ENCODE measurements at places on chromosomes 7 and 10.
A peak's percentile ranks its signal among the peaks of the same experiment; 100 is the strongest.

GRCh38 chr10:29443745-29444523 lies 155.1 kb downstream of the LYZL1 start:
- peak; percentile 25 for DNase-seq

- no peak for DNase-seq
These were observed 287.9 kb upstream of the KLF14 start for GRCh38 chr7:131021902-131022301.

DNA sequence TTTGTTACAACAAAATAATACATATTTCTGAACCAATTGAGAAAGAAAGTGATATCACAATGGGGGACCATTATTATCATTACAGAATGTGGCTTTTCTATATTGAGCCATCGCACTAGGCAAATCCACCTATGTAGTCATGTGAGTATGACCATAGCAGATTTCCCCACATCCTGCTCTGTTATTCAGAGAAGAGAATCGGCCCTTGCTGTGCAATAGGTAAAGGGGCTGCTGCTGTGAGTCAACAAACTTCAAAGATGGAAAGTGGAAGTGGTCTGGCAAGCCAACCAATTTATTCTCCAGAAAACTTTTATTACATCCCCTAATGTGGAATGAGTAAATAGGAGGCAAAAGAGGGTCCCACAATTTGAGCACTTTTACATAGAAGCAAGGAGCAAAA lies 573.4 kb downstream of the ETV1 start:
- DNase-seq = peak; percentile 15

DNA sequence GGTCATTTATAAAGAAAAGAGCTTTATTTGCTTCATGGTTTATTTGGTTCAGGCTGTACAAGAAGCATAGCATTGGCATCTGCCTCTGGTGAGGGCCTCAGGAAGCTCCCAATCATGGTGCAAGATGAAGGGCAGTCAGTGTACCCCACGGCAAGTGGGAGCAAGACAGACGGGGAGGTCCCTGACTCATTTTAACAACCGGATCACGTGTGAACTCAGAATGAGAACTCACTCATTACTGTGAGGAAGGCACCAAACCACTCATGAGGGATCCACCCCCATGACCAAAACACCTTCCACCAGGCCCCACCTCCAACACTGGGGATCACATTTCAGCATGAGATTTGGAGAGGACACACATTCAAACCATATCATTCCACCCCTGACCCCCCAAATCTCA lies 15.7 kb upstream of the CRYGN start:
- DNase-seq = no peak

GRCh38 chr10:102401735-102402511 lies 6.4 kb downstream of the NFKB2 start:
- no peak for DNase-seq

DNA sequence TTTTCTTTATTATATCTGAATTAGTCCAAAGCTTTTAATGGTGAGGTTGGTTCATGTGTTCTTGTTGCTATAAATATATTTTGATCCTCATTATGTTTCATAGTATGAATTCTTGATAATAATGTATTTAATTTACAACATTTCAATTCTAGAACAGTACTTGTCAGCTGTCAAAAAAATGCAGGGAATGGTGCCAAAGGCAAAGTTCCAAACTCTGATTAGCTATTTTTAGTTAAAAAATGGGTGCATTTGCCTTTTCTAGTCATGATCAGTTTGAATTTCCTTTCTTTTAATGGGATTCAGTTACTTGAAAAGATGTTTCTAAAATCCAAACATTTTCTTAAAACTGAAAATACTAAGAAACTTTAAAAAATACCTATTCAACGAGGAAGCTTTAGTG lies 49.6 kb downstream of the ANKIB1 start:
- no peak for DNase-seq

- peak; percentile 48 for DNase-seq
These were observed 28.9 kb downstream of the LRRC27 start for GRCh38 chr10:132360766-132361447.

DNA sequence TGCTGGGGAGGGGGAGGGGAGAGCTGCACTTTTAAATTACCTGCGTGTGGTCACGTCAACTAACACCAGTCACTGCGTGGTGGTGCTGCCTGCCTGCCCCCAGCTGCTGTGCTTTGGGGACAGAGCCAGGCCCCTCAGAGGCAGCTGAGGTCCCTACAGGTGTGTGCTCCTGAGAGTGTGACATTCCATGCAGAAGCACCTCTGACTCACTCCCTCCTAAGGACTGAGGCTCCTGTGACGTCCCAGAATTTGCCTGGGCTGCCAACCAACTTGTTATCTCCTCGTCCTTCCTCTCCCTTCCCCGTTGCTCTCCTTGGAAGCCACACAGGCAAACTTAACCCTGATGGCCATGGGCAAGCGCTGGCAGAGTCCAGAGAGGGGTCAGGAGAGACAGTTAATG lies 563.0 kb downstream of the PARD3 start:
- no peak for DNase-seq

DNA sequence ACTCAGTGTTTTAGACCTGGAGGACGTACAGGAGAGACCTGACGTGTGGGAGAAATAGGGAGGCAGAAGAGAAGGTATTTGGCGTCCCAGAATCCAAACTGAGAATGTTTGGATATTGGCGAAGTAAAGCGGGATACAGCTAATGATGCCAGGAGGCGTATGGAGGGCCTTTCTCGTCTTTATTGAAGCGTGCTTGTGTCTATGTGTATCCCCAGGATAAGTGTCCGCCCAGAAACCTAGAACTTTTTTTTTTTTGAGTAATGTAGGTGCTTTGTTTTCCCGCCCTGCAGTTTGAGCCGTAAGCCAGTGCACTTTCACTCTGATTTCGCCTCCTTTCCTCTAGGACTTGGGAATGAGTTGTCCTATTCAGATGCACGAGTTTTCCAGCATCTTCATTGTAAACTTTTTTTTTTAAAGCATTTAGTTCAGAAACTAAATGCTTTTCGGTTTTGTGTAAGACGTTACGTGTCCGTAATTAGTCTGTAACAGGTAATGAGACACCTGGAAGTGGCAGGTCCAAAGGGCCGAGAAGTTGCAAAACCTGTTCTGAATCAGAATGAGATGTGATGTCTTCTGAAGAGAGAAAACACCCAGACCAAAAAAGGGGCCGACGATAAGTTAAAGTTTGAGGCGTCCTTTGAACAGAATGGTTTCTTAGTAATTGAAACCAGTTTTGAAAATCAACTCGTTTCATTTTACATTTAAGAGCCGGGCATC lies 746 bp downstream of the ARL5B start:
- no peak for DNase-seq

DNA sequence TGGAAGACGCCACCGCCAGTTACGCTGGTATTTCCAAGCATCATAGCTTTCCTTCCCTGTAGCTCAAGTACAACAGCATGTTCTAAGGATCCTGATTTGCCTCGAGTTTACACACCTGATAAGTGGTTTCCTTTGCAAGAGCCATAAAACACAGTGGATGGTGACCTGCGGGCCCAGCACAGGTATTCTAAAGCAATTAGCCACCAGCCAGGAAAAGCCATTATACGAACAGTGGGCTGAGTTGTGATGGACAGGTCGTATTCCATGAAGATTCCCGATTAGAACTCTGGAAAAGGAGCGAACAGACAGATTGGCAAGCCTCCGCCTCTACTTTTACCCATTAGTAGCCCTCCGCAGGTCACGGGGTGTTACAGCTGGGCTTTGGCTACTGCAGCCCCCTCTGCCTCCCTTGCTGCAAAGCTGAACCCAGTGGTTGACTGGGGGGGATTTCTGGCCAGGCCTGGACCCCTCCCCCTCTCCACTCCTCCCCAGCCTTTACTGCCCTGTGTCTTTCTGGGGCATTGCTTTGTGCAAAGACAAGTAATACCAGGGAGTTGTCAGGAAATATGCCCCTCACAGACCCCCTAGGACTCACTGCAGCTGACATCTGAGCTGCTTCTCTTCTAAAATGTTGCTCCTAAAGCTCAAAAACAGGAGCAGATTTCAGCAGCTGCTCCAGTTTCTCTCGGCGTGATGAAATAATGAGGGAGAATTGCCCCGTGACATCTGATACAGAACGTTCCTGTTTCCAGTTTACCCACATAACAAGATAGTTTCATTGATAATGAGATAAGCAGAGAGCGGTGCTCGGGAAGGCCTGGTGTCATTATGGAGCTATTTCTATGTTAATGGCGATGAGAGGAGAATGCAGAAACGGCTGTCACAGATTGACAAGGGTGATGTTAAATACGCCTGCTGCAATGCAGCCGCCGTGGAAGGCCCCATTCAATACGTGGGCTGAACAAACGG lies 214.4 kb downstream of the CCSER2 start:
- no peak for DNase-seq

DNA sequence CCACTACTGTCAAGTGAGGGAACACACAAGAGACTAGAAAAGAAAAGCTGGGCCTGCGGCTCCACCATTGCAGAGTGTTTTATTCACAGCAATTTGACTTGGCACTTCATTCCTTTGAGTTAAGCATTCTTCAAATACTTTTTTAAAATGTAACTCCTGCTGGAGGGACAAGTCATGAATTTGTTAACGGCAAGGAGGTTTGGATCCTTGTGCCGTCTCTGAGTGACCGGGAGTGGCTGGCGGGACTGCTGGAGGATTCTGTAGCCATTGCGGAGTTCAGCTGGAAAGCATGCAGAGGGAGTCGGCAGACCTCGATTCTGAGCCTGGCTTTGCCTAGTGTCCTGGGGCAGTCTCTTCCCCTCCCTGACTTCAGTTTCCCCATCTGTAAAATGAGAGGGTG lies 9.8 kb downstream of the HSPA12A start:
- no peak for DNase-seq

- DNase-seq = peak; percentile 37
These were observed 90.1 kb downstream of the GRM3 start for GRCh38 chr7:86733783-86734182.

GRCh38 chr10:6033954-6034353 lies 28.2 kb downstream of the IL2RA start:
- peak; percentile 25 for DNase-seq

DNA sequence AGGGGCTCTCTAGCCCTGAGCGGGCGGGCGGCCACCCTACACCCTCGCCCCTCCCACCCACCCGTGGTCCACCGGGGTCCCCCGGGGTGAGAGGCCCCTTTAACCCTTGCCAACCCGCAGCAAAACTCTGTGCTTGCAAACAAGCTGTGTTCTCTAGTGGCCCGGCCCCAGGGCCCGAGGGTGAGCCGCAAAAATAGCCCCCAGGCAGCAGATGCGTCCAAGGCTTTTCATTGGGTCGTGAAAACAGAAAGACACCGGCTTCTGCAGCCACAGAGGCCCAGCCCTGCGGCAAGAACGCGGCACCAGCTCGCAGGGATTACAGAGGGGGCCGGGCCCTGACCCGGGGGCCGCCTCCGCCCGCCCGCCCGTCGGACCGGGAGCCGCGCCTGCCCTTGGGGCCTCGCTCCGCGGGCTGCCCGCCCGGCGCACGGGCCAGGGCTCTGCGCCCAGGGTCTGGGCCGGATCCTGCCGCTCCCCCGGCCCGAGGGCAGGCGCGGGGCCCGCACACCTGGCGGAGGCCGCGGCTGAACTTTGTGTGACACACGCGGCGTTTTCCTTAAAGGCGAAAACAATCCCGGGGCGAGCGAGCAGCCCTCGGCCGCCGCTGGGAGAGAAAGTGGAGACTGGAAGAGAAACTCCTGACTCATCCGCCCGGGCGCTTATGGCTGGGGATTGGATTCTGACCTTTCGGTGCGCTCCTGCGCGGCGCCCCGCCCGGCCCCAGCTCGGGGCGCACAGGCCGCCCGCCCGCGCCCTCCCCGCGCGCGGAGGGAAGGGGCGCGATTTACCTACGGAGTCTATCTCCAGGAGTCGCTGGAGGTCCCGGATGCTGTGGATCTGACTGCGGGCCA lies 2.8 kb downstream of the PDGFA start:
- DNase-seq = no peak

DNA sequence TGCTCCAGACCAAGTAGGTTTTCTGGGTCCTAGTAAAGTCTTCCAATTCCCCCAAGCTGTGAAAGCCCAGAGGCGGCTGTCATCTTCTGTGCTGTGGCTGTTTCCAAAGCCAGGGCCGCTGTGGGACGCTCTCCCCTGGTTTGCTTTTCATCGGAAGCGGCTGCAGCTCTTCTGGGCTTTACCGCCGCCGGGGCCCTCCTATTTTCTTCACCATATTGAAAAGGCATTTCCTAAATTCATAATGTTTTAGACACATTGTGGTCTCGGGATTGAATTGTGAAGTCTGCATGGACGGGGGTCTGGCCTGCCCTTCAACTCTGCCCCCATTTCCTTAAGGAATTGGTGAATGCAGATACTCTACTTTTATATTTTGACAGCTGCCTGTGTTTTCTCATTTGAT lies 551.4 kb upstream of the MGMT start:
- no peak for DNase-seq

DNA sequence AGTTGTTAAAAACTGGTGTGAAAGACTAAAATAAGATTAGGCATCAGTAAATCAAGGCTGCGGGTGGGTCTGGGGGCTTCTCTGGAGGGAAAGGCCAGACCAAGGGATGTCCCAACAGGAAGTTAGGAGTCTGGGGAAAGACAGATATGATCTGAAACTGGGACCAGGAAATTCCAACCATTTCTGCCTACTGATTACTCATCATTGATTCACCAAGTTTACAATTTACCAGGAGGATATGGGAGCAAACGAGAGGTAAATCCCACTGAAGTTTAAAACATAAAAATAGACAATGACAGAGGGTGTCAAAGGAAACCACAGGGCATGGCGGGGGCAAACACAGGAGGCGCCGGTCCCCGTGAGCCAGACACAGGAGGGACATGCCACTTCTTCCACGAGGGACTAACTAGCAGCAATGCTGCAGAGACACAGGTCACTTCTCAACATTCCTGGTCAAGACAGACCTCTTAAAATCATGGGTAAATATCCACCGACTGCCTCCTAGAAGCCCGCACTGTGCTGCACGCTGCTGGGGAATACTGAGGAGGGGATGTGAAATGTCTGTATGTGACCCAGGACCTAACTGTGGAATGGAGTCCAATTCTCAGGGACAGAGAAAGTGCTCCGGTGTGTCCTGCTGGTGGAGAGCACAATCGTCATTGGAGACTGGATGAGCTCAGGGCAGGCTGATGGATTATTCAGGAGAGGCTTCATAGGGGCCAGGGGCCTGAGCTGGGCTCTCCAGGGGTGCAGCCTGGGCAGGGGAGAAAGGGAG lies 153.4 kb upstream of the KLF14 start:
- DNase-seq = no peak

DNA sequence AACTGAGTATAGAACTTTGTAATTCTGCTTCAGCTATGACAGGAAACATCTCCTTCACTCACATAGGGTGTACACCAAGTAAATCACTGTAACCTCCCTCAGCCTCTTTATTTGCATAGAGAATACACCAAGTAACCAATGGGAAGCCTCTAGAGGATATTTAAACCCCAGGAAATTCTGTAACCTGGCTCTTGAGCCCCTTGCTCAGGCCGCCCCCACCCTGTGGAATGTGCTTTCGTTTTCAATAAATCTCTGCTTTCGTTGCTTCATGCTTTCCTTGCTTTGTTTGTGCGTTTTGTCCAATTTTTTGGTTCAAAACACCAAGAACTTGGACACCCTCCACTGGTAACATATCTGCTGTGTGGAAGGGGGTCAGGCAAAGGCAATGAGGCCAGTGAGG lies 60.2 kb downstream of the CLRN3 start:
- DNase-seq = no peak

- DNase-seq = peak; percentile 8
These were observed 107.7 kb downstream of the CACNA2D1 start for GRCh38 chr7:82335927-82336326.

- DNase-seq = no peak
These were observed 97.5 kb upstream of the NPS start for GRCh38 chr10:127451628-127452027.

Measured in NB4 (cell line).